RWPE2 (cell line): ENCODE measurements at places on chromosomes 7 and 10.

- no peak for DNase-seq
Measured at GRCh38 chr10:96660297-96660696, 60.0 kb downstream of the PIK3AP1 start.

DNA sequence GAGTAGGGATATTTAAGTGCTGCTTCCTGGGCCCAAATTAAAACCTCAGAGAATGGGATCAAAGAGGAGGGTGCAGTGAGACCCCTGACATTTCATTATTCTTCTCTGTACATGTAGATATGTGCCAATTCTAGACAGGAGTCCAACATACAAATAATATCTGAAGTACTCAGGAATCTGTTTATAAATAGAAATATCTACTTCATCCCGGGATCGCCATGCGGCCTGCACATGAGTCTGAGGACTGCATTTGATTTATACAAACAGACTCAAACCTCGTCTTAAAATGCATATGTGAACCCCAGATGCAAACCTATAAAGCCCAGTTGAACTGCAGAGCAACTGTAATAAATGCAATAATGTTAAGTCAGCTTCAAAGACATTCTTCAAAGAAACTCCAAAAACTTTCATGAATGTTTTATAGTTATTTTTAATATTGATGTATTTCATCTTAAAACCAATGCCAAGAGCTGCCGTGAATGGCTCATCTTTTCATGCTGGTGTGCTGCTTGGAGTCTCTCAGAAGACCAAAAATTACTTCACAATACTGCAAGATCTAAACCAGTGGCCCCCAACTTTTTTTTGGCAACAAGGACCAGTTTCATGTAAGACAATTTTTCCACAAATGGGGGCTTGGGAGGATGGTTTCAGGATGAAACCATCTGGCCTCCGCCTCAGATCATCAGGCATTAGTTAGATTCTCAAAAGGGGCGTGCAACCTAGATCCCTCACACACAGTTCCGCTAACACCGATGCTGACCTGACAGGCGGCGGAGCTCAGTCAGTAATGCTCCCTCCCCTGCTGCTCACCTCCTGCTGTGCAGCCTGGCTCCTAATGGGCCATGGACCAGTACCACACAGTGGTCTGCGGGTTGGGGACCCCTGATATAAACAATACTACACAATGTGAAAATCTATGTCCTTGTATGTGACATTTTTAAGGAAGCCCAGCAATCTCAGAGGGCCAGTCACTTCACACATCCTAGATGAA, 166.9 kb downstream of the PARD3 start:
- DNase-seq: no peak

GRCh38 chr10:69358148-69358795, 58.4 kb downstream of the TACR2 start:
- no peak for DNase-seq

DNA sequence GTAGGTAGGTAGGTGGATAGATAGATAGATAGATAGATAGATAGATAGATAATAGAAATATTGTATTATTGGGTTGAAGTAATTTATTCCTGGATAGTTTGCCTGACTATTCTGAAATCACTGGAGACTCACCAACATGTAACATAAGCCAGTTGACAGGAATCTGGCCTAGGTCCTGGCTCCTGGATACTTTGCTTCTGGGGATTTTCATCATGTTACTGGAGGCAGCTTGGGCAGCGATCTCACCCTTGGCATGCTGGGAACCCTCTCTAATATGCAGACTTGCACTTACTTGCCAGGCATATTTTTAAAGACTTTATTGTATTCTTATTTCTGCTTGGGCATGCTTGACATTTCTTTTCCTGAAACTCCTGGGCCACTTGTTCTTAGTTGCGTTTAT, 709.1 kb upstream of the FZD8 start:
- DNase-seq: no peak

GRCh38 chr7:22611758-22612079, 111.7 kb upstream of the STEAP1B start:
- DNase-seq: no peak

DNA sequence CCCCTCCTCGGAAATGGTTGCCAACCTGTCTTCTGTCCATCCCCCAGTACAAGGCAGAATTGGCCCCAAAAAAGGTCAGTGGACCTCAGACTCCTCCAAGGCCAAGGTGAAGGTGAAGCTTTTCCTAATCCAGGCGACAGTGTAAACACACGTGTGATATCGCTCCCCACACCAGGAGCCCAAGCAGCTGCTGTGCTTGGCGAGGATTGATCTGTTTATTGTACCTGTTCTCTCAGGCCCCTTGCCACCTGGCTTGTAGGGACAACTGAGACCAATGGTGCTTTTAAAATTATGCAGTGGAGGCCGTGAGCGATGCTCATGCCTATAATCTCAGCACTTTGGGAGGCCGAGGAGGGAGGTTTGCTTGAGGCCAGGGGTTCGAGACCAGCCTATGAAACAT, 66.1 kb upstream of the GTF2IRD1 start:
- no peak for DNase-seq

- DNase-seq: no peak
Measured at GRCh38 chr10:3829156-3830050, 44.4 kb upstream of the KLF6 start.

- no peak for DNase-seq
Measured at GRCh38 chr7:141433698-141434097, 117.5 kb upstream of the AGK start.

DNA sequence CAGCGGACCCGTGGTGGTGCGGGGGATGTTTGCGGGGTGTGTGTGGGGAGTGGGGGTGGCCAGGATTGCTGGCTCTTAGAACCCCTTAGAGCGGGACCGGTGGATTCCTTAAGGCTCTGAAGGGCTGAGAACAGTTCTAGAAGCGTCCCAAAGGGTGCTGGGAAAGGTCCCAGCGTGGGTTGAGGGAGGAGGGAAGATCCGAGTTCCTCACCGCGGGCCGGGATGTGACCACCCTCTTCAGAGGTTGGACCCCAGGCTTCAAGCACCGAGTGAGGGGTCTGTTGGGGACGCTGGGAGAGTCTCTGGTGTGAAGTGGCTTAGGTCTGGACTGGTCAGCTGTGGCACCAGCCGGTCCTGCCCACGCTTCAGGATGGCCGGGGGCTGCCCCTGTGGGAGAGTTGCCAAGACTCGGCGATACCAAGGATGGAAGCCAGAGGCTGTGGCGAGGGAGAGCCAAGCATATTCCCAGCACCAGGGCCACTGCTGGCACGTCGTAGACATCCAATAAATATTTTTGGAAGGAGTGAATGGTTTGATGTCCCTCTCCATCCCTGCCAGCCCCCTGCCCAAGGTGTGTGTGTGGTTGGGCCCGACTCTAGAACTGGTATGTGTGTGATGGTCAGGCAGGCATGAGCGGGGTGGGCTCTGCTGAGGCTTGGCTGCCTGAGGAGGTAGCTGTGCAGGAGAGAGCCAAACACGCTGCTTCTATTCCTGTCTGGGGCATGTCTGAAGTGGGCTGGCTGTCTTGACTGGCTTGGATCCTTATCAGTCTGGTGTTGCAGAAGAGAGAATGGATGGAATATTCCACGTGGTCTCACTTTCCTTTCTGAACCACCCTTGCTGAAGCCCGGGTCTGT, 19.2 kb downstream of the ZNF775 start:
- DNase-seq: no peak

- no peak for DNase-seq
Measured at GRCh38 chr10:125773687-125774543, 1.7 kb downstream of the MMP21 start.

- DNase-seq: no peak
Measured at GRCh38 chr10:118940386-118940785, 89.1 kb upstream of the NANOS1 start.

DNA sequence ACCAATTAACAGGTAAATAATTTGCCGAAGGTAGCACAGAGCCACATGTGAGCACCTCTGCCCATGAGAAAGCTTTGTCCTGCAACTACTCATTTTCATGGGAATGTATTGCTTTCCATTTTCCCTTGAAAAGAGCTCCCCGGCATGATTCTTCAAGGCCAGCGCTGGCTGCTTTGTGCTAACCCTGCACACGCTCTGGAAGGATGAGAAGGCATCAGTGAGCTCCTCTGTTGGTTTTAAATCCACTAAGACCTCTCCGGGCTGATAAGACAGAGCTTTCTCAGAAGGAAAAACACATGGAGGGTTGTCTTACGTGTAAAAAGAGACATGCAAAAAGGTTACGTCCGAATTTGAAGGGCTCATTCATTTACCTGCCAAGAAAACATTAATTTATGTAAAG, 553.9 kb upstream of the MKI67 start:
- no peak for DNase-seq

GRCh38 chr10:132293813-132294520, 13.8 kb downstream of the STK32C start:
- peak; percentile 50 for DNase-seq

GRCh38 chr10:75744261-75744660, 312.8 kb downstream of the LRMDA start:
- DNase-seq: no peak

- DNase-seq: no peak
Measured at GRCh38 chr7:89401099-89401498, 605.6 kb upstream of the TEX47 start.

DNA sequence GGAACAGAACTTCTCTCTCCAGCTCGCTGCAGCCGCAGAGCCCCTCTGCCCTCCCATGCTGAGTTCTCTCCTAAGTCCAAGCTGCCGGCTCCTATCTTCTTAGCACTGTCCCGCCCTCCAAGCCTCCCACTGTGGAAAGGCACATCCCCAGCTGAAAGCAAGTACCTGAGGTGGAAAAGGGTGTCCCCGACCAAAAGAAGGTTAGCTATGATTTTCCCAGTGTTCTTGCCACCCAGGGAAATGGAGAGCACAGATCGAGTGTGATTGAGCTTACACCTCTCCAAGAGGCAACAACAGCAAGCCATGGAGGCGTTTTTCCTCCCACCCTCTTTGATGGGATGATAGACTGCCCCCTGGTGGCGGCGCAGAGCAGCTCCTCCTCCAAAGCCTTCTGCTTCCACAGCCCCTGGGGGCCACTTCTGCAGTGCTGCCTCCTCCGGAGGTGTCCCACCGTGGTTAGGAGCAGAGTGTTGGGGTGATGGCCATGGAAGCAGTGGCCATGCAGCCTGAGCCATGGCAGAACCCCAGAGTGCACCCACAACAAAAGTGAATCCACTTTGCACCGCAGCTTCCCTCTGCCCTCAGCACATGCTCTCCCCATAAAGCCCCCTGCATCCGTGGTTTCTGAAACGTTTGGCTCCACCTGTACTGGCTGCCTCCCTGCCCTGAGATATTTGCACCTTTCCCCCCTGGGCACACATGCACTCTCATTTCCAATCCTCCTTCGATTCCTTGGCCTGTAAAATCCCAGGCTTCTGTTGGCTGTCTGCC, 143.1 kb upstream of the STK17A start:
- no peak for DNase-seq

DNA sequence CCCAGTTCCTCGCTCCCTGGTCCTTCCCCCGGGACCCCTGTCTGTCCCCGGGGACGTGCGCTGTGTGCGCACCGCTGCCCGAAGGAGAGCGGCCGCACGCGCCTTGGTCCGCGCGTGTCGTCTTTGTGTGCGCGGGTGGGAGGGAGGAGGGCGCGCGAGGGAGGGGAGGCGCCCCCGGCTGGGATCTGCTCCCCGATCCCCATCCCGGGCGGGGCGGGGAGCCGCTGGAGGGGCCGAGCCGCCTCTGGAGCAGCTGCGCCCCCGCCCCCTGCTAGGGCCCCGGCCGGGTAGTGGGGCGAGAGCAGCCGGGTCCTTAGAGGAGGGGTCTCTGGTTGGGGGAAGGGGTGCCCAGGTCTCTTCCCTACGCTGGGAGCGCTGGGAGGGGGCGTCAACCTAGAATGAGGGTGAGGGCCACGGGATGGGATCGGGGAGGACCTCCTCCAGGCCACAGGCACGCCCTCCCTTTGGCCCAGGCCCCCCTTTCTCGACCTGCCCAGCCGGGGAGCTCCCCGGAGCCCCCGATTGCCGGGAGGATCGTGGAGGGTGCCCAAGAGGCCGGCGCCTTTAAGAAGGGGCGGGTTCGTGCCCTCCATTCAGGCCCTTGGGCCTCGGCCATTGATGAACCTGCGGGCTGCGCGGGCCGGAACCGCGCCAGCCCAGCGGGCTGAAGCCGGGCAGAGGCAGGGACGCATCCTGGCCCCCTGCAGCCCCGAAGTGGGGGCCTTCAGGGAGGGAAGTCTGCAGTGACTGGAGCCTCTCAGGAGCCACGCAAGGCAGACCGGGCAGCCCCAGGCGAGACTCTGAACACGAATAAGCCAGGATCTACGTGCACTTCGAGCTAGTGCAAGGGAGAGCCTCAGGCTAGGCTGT, 678 bp downstream of the SH2B2 start:
- DNase-seq: no peak

GRCh38 chr7:31791881-31792280, 104.9 kb downstream of the PPP1R17 start:
- DNase-seq: no peak

- DNase-seq: no peak
Measured at GRCh38 chr7:44094883-44095592, 9.1 kb upstream of the AEBP1 start.

DNA sequence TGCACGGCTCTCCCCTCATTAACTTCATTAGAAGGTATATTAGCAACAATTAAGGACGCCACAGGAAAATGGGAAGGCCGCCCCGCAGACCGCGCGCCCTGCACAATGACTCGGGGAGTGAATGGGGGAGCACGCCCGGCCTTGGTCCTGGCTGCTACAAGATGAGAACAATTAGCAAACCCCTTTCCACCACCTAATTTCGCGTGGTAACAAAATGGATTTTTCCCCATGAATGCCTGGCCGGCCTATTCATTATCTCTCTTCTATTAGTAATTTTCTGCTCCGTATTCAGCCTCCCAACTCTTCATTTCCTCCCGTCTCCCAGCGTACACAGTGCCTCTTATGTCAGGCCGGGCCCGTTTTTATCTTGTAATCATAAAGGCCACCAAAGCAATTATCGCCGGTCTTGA, 346.9 kb downstream of the DNAJB6 start:
- DNase-seq: no peak

- no peak for DNase-seq
Measured at GRCh38 chr10:114288424-114289095, 49.5 kb downstream of the VWA2 start.

GRCh38 chr7:107115762-107116540, 52.9 kb upstream of the HBP1 start:
- DNase-seq: no peak

DNA sequence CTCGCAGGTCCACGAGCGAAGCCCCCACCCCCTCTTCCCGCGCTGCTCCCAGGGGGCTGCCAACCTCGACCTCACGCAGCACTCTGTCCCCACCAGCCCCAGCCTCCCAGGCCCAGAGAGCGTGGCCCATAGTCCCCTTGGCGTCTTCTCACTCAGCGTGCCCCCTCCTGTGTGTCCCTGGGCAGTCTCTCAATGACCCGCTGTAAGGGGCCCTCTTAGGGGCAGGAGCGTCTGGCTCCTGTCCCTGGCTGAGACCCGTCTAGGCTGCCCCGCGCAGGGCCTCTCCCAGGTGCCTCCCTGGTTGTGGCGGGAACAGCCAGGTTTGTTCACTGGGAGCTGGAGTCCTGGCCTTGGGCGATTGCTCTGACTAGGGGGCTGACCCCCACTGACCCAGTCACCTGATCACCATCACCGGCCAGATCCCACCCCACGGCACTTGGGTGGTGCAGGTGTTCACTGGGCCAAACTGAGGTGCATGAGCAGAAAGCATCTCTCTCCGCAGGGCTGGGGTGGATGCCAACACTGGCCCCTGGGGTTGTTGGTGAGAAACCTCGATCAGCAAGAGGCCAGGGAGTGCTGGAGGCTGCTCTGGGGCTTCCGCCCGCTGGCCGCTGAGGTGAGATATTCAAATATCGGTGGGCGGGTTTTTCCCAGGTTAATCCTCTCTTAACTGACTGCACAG, 12.6 kb upstream of the WDFY4 start:
- DNase-seq: no peak
